ENCODE measurements at places on chromosomes 16 and 17. TPM values are rescaled to one million over a fixed set of nuclear protein-coding genes. Genes with fewer than 3 reads are reported as not detected.

Gene ZNF385C
- total RNA-seq = 0.36 TPM

Gene MAPT
- total RNA-seq = 0.86 TPM

Gene RND2
- not detected for total RNA-seq

Gene LGALS9B
- not detected for total RNA-seq

Gene GALNS
- 48.6 TPM for total RNA-seq

Gene KRTAP3-2
- not detected for total RNA-seq

Gene KRT25
- not detected for total RNA-seq

Gene CMTM4
- 3.1 TPM for total RNA-seq

Gene UBFD1
- total RNA-seq = 52.5 TPM

Gene KRTAP9-8
- total RNA-seq = not detected

Gene PRSS53
- total RNA-seq = 11.4 TPM

Gene KCNJ18
- total RNA-seq = not detected

Gene CD300E
- not detected for total RNA-seq

Gene TAT
- total RNA-seq = not detected

Gene TSPAN10
- 0.80 TPM for total RNA-seq

Gene PRR15L
- total RNA-seq = not detected

Gene SOX15
- 0.55 TPM for total RNA-seq

DNA sequence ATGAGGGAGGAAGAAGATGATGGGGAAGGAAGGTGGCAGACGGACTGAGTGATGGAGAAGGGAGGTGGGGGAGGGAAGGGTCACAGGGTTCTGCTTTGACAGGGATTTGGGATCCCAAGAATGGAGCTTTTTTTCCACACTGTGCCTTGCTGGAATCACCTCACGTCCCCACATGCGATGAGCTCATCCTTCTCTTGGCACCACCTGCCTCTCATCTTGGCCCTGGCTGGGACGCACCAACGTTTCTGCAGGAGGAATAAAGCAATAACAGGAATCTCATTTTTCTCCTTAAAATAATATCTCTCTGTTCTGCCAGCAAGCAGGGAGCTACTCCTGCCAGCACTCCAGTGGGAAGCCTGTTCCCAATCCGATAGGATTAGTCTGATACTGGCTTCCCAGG, 47.8 kb downstream of the MEOX1 start:
- DNase-seq = no peak

DNA sequence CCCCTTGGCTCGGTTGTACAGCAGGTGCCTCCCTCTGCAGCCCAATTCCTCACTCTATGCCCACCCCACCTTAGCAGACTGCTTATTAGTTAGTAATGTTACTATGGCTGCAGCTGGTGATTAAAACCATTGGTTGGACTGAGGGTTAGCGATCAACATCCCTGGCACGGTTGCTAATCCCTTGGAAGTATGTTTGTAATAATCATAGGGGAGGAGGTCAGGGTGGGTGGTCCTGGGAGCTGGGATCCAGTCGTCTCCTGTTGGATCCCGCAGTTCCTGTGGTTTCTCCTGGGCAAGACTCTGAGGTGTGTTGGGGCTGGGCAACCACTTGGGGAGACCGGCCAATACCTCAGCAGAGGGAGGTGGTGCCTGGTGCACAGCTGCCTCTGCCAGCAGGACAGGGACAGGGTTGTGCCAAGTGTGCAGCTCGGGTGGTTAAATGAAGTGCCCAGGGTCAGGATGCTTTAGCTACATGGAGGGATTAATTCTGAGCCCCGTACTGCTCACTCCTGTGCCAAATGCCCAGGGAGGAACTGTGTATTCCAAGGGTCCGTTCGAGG, 38.0 kb downstream of the FZD2 start:
- DNase-seq = no peak

DNA sequence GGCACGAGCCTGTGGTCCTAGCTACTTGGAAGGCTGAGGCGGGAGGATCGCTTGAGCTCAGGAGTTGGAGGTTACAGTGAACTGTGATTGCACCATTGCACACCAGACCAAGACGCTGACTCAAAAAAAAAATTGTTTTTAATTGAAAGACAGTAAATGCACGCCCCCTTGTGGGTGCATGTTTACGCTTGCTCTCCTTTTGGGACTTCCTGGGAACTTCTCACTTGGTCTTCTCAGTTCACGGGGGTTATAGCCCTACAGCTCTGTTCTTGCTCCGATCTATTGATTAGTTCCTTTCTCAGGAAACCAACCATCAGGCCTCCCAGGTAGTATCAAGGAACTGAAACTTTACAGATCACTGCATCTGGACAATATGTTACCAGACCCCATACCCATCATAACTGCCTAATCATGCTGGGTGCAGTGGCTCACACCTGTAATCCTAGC, 14.2 kb upstream of the RIPOR1 start:
- peak; percentile 72 for DNase-seq

DNA sequence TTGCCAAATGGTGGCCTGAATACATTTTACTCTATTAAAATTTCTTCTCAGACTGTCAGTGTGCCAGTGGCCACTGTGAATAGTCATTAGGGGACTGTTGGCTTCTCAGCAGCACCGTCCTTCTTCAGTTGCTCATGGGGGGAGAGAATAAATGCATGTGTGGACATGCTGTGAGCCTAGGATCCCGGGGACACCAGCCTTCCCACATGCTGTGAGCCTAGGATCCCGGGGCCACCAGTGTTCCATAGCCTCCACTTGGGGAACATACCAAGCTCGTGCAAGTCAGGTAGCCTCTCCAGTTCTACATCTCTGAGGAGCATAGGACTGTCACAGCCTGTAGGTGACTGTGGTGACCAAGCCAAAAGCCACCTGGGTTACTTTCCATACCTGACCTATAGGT, 51.5 kb downstream of the BANP start:
- DNase-seq = no peak

DNA sequence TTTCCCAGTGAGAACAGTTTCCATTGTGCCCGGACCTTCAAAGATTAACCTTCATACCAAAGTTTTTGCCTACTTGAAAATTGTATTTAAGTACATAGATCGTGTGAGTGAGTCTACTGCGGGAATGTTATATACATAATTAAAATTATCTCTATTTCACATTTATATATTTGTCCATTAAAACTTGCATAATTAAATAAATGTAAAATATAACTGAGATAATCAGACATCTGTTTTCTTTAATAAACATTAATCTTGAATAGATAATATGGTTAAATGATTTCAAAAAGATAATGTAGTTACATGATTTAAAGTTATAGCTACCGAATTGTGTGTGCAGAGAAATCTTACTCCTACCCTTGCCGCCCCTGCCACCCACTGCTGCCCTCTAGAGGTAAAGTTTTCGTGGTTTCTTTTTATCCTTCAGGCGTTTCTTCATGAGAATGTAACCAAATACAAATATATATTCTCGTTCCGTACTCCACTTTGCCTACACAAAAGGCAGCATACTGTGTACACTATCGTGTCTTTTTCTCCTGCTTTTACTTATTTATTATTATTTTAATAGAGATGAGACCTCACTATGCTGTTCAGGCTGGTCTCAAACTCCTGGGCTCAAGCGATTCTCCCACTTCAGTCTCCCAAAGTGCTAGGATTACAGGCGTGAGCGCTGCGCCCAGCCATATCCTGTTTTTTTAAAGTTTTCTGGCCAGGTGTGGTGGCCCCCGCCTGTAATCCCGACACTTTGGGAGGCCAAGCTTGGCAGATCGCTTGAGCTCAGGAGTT, 35.6 kb downstream of the RPA1 start:
- DNase-seq = peak; percentile 68

GRCh38 chr17:77521076-77521475, 380.3 kb downstream of the SEC14L1 start:
- DNase-seq = no peak

- DNase-seq = no peak
Observed at GRCh38 chr17:80024206-80024972, 11.3 kb downstream of the TBC1D16 start.

GRCh38 chr17:64531955-64532371, 25.2 kb downstream of the CEP95 start:
- DNase-seq = no peak

- DNase-seq = no peak
Observed at GRCh38 chr17:57888311-57889216, 38.7 kb upstream of the MRPS23 start.

DNA sequence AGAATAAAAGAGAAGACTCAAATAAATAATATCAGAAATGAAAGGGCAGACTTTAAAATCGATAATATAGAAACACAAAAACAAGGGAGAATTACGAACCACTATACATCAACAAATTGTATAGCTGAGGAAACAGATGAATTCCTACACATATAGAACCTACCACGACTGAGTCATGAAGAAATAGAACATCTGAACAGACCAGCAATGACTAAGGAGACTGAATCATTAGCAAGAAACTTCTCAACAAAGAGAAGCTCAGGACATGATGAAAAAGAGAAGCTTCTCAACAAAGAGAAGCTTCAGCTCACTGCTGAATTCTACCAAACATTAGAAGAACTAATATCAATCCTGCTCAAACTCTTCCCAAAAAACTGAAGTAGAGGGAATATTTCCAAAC, 255.9 kb downstream of the CEP112 start:
- DNase-seq = no peak

- no peak for DNase-seq
Observed at GRCh38 chr16:75053791-75054555, 55.1 kb downstream of the ZNRF1 start.

GRCh38 chr17:17440010-17440843, 36.6 kb upstream of the MED9 start:
- peak; percentile 88 for DNase-seq

GRCh38 chr17:68221786-68222185, 26.1 kb upstream of the AMZ2 start:
- no peak for DNase-seq

DNA sequence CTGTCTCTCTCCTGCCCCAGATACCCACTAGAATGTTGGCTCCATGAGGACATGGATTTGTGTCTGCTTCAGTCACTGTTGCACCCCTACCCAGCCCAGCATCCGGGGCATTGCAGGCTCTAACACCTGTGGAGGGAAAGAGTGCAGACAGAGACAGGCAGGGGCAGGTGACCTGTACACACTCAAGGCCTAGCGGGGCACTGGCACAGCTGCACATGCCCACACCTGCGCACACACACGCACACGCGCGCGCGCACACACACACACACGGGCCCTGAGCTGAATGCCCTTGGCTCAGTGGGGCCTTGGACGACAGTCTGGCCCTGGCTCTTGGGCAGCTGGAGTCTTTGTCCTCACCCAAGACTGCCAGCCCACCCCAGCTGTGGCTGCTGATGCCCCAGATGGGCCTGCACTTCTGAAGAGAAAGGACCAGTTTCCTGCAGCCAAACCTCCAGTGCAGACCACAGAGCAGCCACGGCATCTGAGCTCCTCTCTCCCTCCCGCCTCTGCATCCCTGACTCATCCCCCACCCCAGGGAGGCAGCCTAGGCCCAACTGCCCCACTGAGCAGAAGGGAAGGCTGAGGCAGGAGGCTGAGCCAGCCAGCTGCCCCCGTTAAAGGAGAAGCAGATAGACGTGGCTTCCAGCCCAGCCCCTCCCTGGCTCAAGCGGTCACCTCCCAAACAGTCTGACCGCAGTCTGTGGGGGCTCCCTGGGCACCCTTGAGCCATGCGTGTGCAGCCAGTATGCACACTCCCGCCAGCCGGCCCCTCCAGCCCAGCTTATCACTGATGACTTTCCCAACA, 12.3 kb upstream of the RAI1 start:
- DNase-seq = no peak

- DNase-seq = no peak
Observed at GRCh38 chr16:56824331-56824730, 40.7 kb upstream of the SLC12A3 start.

DNA sequence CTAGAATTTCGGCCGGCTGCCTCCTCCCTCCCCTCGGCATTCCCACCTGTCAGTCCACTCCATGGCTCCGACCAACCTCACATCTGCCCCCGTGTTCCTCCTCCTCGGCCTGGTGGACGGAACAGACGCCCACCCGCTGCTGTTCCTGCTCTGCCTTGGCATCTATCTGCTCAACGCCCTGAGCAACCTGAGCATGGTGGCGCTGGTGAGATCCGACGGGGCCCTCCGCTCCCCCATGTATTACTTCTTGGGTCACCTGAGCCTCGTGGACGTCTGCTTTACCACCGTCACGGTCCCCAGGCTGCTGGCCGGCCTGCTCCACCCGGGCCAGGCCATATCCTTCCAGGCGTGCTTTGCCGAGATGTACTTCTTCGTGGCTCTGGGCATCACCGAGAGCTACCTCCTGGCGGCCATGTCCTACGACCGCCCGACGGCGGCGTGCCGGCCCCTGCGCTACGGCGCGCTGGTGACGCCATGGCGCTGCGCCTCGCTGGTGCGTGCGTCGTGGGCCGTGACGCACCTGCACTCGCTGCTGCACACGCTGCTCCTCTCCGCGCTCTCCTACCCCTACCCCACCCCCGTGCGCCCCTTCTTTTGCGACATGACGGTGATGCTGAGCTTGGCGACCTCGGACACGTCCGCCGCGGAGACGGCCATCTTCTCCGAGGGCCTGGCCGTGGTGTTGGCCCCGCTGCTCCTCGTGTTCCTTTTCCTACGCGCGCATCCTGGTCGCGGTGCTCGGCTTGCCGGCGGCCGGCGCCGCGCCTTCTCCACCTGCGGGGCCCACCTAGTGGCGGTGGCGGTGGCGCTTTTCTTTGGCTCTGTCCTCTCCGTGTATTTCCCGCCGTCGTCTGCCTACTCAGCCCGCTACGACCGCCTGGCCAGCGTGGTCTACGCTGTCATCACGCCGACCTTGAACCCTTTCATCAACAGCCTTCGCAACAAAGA, at the start of gene OR3A2:
TSS of gene OR3A2 (minus strand) at position 440 of the 948 bp plus-strand sequence.
- peak; percentile 40 for DNase-seq

DNA sequence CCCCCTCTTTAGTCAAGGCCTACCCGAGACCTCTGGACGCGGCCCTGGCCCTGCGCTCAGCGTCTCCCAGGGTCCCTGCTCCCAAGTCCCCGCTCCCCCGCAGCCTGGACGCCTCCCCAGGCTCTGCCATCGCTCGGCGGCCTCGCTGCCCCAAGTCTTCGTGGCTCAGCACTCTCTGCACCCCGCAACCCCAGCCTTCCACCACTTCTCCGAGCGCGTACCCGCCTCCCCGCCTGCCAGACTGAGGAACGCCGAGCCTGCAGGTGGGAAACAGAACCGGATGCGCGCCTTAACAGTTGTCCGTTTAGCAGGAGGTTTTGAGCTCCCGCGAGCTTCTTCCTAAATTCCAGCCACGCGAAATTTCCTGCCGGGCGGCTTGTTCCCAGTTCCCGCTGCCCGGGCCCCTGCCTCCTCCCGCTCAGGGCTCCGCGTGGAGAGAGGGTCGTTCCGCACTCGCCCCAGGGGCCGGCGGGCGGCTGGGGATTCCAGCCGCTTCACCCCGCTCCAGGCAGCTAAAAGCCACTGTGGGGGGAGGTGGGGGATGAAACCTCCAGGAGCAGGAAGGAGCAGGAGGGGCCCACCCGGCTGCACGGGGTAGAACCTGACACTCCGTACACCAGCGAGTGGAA, 87.7 kb downstream of the KCNJ12 start:
- DNase-seq = no peak
